ENCODE measurements at places on chromosomes 2 and 18. TPM values are rescaled to one million over a fixed set of nuclear protein-coding genes. Genes with fewer than 3 reads are reported as not detected.

- no peak for DNase-seq
Observed at GRCh38 chr2:167822690-167823465, 424.5 kb downstream of the STK39 start.

DNA sequence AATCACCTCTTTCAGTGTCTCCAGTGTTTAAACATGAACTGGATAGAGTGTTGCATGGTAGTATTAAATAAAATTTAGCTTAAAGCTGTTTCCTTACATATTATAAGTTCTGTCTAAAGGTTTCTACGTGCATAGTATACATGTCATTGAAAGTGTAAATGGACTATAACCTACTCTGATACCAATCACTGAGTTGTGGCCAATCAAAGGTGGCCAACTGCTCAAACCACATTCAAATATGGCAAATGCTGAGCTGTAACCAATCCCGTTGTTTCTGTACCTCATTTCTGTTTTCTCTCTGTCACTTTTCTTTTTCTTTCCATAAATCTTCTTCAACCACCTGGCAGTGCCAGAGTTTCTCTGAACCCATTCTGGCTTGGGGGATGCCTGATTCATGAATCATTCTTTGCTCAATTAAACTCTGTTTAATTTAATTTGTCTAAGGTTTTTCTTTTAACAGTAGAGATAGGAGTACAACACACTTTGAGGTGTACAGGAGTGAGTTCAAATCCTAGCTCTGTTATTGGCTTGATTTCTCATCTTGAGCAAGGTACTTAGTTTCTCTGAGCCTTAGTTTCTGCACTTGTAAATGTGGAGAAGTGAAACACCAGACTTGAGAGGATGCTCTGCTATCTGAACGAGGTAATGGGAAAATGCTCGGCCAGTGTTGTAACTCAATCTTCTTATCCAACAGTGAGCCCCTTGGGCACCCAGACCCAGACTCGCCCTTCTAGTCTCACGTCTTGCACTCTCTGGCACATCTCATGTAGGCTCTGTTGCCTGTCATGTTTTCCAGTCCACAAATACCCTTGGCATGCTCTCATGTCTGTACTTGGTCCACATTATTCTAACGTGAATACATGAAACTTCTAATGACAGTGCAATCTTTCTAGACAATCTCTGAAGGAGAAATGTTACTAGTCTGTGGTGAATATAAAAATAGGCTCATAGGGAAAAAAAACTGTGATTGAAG, 228.0 kb downstream of the PIK3C3 start:
- DNase-seq = no peak

- no peak for DNase-seq
Observed at GRCh38 chr2:38898256-38898655, 8.6 kb downstream of the ARHGEF33 start.

Gene PPP3R1
- 28.2 TPM for total RNA-seq

Gene SGPP2
- total RNA-seq = 24.8 TPM

DNA sequence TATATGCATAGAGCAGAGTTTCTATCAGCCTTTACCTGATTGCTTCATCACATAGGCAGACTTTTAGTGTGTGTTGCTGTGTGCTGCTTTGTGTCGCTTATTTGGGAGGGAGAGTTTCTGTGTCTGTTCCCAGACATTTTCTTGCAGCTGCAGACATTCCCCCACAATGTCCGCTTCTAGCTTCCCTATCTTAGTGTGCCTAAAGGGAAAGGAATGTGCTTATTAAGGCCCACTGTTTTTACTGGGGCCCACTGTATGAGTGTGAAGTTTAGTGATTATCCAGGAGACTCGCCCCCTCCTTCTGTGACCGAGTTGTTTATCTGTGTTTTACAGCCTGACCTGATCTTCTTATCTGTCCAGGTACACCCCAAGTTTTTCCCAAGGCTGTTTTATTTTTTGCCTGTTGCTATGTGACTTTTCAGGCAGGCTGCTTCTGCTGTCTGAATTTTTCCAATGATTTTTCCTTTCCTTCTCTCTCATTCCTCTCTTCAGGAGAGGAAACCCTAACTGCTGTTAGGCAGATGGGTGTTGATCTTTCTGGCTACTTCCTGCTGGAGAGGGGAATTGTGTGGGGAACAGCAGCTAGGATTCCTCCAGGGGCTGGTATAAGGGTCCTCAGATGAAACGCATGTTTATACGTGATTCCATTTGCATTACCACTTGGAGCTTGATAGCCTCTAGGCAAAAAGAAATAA, 47.6 kb downstream of the STK17B start:
- DNase-seq = no peak

GRCh38 chr18:366466-367061, 98.7 kb upstream of the THOC1 start:
- no peak for DNase-seq

Gene MYOM1
- total RNA-seq = 1.2 TPM

DNA sequence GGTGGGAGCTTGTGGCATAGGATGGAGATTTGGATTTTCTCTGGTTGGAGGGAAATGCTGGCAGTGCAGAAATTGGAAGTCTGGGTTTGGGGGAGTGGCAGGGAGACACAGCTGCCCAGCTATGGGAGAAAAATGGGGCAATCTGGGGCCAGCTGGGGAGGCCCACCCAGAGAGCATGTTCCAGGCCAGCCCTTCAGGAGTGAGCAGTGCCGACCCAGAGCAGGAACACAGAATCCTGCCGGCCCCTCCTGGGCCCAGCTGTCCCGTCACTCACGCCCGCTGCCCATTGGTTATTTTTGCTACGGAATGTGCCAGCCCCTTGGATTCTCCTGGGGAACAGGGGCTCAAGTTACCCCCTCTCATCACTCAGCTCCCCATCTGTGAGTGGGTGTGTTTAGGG, 4.9 kb downstream of the SPEG start:
- no peak for DNase-seq

GRCh38 chr2:144358979-144359541, 160.9 kb downstream of the ZEB2 start:
- no peak for DNase-seq

Gene VPS4B
- total RNA-seq = 30.7 TPM

Gene GALR1
- 0.98 TPM for total RNA-seq

Gene GPR55
- total RNA-seq = 2.7 TPM

Gene STAT4
- 9.1 TPM for total RNA-seq

- DNase-seq = no peak
Observed at GRCh38 chr2:238761868-238762267, 86.0 kb upstream of the TWIST2 start.

DNA sequence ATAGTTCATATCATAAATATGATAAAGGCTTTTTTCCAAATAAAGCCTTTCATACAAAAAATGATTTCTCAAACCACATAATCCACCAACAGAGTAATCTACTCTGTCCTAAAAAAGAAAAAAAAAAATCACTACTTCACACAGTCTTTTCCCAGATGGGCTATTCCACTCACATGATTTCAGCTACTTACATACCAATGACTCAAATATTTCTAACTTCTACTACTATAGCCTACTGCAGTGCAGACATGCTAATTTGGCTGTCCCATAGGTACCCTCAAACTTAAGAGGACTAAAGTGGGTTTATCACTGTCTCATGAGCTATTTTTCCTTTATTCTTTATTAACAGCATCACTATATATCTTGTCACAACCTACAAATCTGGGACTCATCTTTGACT, 57.4 kb downstream of the SLC66A3 start:
- DNase-seq = no peak

- no peak for DNase-seq
Observed at GRCh38 chr2:3650140-3650920, 7.7 kb upstream of the ALLC start.

- no peak for DNase-seq
Observed at GRCh38 chr2:229118927-229119326, 152.2 kb downstream of the PID1 start.

DNA sequence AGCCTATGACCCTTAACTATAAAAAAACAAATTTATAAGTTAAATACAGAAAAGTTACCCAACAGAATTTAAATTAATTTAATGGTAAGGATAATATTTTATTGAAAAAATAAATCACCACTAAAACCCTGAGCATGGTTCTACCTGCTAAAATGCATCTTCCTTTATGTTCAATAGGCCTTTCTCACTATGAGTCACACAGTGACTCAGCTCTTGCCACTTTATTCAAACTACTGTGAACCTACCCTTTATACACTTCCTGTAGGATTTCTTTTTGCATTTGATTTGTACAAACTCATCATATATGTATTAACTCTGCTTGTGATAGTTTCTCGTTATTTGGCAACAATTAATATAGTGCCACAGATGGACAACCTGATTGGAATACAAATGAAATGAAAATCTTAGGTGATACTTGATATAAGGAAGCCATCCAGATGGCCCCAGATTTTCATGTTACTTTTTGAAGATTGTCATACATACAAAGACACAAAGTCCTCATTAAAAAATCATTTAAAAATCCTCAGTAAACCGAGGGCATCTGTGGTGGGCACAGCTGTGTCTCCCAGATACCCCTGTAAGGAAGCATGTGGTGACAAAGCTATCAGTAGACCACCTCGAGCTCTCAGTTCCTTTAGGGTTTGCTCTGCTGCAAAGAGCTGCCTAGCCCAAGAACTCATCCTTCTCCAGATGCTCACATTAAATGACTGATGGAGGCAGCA, 55.2 kb upstream of the COBLL1 start:
- no peak for DNase-seq

Gene SLC38A11
- total RNA-seq = 2.2 TPM

- no peak for DNase-seq
Observed at GRCh38 chr2:85503168-85503850, 35.7 kb upstream of the MAT2A start.

DNA sequence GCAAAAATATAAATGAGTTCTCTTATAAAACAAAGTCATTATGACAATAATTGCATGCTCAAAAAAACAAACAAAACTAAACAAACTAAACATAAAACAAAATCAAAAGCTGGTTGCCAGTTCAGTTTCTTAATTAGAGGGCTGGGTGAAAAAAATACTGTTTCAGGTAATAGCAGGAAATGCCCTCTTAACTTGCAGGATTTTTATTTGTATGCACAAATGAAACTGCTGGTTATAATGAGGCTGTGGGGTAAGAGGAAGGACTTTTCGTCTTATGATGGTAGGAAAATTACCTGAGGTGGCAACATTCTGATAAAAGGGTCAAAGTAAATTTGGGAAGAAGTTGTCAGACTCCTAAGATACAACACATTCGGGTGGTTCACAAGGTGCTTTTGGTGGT, 21.5 kb upstream of the CDKL4 start:
- no peak for DNase-seq

DNA sequence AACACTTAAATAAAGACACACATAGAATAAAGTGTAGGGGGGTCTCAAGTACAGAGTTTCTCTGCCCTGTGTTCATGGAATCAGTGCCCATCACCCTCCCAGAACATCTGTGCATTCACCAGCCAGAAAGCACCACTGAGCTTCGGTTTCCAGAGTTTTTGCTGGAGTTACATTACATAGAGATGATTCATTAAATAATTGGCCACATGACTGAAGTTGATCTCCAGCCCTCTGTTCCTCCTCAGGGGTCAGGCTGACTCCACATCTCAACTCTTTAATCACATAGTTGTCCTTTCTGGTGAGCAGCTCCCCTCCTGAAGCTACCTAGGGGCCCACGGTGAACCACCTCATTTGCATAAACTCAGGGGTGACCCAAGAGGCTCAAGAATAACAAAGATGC, 129.8 kb downstream of the METTL4 start:
- DNase-seq = no peak

DNA sequence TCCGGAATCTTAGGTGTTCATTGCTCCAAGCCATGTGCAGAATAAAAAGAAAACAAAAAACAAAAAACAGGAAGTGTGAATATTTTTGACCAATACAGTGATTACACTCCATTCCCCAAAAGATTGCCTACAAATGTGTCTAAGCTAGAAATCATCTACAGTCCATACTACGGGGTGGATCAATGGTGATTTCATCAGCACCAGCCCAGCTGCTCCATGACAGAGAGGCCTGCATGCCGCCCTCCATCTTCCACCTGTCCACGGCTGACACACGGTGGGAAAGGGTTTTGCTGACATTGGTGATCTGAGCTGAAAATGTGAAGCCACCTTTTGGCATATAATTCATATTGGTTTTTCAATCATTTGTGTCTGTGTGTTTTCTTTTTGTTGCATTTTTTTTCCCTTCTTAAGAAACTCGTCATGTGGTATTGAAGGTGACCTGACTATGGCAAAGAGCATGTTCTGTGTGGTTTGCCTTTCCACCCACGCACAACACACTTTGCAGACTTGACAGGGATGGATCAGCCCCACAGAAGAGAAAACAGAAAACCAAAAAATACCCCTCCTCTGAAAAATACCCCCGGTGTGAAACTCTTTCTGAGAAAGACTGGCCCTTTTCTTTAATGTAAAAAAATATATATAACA, 533.1 kb downstream of the RNF144A start:
- no peak for DNase-seq

DNA sequence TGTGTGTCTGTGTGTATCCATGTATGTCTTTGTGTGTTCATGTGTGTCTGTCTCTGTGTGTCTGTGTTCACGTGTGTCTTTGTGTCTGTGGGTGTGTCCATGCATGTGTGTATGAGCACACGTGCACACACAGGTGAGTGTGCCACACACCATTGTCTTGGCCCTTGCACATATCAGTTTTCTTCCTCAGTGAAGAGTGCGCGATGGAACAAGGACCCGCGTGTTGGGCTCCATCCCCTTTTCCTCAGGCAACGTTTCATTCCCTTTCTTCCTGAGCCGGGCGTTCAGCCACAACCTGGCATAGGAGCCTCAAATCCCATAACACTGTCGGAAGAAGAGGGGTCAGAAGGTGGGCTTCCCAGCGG, 74.3 kb downstream of the PTGR3 start:
- DNase-seq = no peak

DNA sequence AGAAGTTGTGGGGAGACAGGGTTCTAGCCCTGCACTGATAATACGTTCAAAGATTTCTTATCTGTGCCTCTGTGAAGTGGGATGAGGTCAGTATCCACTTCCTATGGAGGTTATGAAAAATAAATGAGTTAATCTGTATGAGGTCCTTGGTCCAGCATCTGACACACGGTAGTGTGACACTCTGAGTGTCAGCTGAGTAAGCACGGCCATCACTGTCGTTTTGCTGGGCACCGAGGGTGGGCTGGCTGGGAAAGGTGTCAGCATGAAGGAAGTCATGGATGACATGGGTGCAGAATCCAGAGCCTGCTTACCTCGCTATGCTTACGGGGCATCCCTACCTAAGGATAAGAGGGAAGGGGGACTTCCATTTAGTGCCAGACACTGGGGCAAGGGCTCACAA, 150.3 kb downstream of the INHBB start:
- DNase-seq = no peak
